ENCODE measurements at places on chromosomes 13 and 19. TPM values are rescaled to one million over a fixed set of nuclear protein-coding genes. Genes with fewer than 3 reads are reported as not detected.

GRCh38 chr19:17180997-17181702, 34.0 kb upstream of the USE1 start:
- DNase-seq: no peak

DNA sequence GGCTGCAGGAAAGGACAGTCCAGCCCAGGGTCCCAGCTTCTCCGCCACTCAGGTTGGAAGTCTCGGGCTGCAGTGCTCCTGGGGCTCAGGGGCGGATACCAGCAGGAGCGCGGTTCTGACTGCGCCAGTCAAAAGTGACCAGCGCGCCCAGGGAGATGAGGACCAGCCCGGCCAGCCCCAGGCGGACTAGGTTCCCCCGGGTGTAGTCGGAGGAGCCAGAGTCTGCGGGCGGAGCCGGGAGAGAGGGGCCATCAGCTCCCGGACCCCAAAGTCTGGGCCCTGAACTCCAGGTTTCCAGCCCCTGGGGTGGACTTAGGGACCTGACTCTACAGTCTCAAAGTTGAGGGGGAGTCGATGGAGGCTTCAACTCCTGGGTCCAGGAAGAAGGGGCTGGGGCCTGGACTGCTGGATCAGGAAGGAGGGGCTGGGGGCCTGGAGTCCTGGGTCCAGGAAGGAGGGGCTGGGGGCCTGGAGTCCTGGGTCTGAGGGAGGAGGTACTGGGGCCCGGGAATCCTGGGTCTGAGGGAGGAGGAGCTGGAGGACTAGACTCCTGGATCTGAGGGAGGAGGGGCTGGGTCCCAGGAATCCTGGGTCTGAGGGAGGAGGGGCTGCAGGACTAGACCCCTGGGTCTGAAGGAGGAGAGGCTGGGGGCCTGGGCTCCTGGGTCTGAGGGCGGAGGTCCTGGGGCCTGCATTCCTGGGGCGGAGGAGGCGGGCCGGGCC, 5.3 kb downstream of the OSCAR start:
- DNase-seq: no peak

DNA sequence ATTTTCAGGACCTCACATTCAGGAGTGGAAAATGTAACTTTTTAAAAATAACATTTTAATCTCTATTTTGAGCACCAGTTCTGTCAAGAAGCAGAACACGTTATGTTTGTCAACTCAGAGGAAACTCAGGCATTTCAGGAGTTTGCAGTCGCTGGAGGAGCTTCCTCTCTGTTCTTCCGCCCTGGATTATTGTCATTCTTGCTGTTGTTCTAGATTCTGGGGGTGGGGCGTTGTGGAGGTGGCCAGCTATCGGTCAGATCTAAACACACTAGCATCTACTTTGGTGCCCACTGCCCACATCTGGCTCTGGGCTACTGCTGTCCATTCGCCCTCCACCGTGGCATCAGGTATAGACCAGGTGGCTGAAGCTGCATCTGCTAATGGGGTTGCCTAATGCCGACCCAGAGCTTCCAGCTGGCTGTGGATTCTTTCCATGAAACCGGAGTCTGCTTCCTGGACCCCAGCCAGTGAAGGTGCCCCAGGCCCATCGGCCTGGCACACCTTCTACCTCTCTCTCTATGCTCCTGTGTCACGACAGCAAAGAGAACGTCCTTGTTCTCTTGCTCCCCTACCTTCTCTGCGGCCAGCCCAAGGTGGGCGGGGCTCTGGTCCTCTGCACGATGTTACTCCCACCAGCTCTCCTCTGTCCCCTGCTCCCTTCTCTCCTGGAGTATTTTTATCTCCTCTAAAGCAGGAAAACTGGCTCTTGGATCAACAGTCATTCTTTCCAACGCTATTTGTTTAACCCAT, 36.7 kb upstream of the DGKH start:
- no peak for DNase-seq

GRCh38 chr19:38836983-38837626, 5.5 kb upstream of the ECH1 start:
- DNase-seq: no peak

DNA sequence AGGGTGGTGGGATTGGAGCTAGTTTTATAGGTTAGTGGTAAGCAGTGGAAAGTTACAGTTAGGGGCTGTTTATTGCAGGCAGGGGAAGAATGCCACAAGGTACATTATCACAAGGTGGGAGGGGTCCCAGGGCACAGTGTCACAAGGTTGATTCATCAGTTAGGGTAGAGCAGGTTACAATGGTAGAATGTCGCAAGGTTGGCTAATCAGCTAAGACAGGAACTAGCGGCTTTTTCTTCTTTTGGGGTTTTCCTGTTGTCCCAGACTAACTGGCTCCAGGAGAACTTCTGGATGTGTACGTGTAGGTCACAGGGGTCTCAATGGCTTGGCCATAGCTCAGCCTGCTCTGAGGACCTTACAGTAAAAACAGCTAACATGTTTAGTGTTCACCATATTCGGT, 1221.1 kb downstream of the SLITRK1 start:
- DNase-seq: no peak

DNA sequence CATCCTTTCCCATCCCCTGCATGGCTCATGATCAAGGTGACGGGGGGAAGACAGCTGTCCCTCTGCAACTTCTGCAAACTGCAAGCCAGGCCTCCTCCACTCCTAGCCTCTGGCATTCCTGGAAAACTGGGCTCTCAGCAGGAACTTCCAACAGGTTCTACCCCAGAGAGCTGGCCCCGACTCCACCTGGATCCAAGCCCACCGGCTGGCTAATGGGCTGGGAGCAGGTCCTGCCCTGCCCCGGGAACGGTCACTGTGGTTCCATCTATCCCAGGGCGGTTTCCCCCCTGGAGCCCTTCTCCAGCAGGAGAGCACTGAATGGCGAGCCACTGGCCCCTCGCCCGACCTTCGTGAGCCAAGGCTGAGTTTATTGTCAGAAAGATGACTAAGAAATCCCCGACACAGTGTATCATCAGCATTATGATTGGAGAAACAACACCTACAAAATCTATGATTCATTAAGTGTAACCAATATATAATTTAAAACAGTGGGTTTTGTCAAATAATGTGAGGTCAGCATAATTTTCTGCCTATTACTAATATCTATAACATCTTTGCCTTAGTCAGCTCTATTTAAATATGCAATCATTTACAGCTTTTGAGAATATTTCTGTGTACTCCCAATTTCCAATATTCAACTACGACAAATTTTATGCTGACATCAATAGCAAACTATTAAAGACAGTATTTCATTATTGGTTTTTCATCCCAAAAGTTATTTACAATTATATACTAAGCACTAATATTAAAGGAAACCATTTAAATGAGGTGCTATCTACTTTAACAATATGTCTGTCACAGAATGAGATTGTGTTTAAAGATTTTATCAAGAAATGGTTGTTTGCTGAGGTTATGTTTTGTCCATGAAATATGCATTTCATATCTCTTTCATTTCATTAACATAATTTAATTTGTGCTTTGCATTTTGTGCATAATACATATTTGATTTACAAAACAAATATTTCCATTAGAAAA, 133.0 kb downstream of the URI1 start:
- DNase-seq: no peak

GRCh38 chr19:13004273-13004672, 9.0 kb downstream of the NFIX start:
- DNase-seq: no peak

DNA sequence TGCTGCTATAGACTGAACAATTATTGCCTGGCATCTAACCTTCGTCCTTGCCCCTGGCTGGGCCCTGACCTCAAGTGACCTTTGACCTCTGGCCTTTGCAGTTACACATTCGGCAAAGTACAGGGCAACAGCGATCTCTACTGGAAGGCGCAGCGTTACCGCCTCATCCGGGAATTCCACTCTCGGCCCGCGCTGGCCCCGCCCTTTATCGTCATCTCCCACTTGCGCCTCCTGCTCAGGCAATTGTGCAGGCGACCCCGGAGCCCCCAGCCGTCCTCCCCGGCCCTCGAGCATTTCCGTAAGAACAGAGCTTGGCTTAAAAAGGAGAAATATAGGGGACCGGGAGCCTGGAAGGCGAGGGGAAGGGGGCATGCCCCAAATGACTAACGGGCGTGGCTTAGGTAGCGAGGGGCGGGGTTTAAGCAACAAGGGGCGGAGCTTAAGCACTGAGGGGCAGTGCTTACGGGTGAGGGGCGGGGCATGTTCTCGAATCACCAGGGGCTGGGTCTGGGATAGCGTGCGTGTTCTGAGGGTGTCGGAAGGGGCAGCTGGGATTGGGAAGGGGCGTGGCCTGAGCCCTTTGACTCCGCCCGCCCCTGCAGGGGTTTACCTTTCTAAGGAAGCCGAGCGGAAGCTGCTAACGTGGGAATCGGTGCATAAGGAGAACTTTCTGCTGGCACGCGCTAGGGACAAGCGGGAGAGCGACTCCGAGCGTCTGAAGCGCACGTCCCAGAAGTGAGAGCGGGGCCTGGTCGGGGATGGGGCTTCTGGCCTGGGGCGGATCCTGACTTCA, 52.7 kb downstream of the TRPM4 start:
- DNase-seq: no peak

GRCh38 chr19:41657157-41657556, 30.3 kb upstream of the CEACAM4 start:
- peak; percentile 20 for DNase-seq

DNA sequence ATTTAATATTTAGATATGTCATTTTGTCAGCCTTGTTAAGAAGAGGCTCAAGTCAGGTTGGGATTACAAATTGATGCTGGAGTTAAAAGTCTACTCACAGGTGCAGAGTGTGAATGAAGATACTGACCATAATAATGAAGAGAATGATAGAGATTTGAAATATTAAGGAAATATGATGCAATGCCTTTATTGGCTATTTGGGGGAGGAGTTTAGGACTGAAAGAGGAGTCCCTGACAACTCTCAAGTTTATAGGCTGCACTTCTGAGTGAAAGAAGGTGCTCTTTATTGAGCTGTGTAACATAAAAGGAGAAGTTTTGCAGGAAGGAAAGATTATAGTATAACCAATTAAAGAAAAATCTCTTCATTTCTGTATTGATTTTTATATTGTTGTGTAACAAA, 827.7 kb upstream of the PCDH9 start:
- no peak for DNase-seq

GRCh38 chr19:46761418-46761831, 15.2 kb upstream of the STRN4 start:
- no peak for DNase-seq

- no peak for DNase-seq
Observed at GRCh38 chr13:36163809-36164308, 32.7 kb upstream of the DCLK1 start.

DNA sequence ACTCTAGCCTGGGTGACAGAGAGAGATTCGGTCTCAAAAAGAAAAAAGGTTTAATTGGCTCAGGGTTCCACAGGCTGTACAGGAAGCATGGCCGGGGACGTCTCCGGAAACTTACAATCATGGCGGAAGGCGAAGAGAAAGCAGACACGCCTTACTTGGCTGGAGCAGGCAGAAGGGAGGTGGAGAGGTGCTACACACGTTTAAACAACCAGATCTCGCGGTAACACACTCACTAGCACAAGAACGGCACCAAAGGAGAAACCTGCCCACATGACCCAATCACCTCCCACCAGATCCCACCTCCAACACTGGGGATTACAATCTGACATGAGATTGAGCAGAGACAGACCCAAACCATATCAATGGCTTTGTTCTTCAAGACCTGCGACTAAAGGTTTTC, 12.8 kb downstream of the CASP14 start:
- DNase-seq: no peak

DNA sequence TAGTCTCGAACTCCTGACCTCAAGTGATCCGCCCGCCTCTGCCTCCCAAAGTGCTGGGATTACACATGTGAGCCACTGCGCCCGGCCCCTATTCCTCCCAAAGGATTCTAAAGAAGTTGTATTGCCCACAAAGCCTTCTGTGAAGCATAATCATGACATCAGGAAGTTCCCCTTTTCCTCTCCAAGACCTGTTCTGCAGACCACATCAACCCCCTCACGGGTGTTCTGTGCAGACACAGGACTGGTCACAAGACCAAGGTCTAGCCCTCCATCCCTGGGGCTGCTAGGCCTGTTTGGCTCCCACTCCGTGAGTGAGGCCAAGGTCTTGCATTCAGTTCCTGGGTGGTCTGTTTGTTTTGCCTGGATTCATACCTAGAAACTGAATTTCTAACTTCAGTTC, 178.1 kb downstream of the FLT1 start:
- DNase-seq: no peak

- DNase-seq: no peak
Observed at GRCh38 chr19:899336-900042, 6.2 kb downstream of the RNU6-9 start.

- DNase-seq: no peak
Observed at GRCh38 chr13:62684359-62684758, 1268.7 kb upstream of the PCDH20 start.

DNA sequence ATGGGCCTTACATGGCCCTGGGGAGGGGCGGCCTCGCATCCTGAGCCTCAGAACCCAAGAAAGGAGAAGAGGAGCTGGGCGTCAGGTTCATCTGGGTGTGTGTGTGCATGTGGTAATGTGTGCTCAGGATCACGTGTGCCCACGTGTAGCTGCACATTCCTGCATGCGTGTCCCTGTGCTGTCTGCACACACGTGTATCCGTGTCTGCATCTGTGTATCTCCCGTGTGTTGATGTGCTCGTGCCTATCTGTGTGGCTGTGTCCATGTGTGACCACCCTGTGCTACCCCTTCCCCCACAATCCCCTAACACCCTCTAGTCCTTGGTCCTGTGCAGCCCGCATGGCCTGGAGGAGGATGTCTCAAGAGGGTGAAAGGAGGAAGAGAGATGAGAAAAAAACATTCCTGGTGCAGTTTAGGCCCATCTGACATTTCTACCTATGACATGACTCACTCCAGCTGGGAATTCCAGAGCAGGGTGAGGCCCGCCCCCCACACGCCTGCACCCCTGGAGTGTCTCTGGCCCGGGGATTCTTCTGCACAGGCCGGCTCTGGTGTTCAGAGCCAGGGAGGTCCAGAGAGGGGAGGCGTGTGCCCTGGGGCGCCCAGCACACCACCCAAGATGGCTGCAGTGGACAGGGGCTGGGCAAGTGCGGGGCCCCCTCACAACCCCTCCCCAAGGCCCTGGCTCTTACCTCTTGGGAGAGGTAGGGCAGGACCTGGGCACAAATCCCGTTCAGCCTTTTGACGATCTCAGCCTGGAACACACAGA, 7.1 kb downstream of the TLE5 start:
- DNase-seq: no peak

- no peak for DNase-seq
Observed at GRCh38 chr19:10891405-10892086, 20.2 kb downstream of the CARM1 start.

- DNase-seq: no peak
Observed at GRCh38 chr19:17579661-17580244, 24.3 kb downstream of the COLGALT1 start.

GRCh38 chr13:96821381-96821780, 172.9 kb downstream of the OXGR1 start:
- DNase-seq: no peak

- no peak for DNase-seq
Observed at GRCh38 chr13:99276706-99277105, 18.5 kb upstream of the GPR18 start.

Gene ZNF222
- 4.0 TPM for total RNA-seq

Gene C5AR2
- 0.70 TPM for total RNA-seq

Gene EHD2
- not detected for total RNA-seq

Gene RABAC1
- total RNA-seq: 98.3 TPM
